ENCODE measurements at places on chromosomes 11 and 22.

DNA sequence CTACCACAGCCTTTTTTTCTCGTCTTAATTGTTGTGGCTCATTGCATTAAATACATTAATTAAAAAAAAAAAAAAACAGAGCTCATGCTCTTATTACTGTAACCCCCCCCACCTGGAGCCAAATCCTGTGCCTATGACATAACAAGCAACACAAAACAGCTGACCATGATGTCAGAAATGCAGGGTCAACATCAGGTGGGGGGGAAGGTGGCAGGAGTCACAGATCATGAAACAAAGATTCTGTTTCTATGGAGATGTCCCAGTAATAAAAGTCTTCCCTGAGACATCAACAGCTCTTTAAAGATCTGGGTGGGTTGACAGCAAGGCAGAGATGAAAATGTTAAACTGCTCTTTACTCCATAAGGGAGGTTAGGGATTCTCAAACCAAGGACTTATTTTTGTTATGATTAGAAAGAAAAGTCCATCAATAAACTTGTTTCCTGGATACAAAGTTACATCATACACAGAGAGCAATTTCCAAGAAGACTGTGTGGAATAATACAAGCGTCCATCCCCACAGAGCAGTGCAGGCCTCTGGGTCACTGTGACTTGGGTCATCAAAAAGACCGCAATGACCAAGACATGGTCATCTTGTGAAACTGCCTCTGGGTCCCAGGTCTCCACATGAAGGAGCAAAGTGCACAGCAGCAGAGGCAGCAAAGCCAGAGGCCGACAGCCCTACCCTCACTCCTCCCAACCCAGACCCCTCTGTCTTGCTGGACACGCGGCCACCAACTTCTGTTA is 42.7 kb upstream of the CYP2D6 start:
- DNase-seq, result no peak

- DNase-seq, result no peak
These were observed 379 bp upstream of the RAB38 start for GRCh38 chr11:88175569-88176075.

- DNase-seq, result no peak
These were observed 624 bp downstream of the TMEM41B start for GRCh38 chr11:9313648-9314290.

DNA sequence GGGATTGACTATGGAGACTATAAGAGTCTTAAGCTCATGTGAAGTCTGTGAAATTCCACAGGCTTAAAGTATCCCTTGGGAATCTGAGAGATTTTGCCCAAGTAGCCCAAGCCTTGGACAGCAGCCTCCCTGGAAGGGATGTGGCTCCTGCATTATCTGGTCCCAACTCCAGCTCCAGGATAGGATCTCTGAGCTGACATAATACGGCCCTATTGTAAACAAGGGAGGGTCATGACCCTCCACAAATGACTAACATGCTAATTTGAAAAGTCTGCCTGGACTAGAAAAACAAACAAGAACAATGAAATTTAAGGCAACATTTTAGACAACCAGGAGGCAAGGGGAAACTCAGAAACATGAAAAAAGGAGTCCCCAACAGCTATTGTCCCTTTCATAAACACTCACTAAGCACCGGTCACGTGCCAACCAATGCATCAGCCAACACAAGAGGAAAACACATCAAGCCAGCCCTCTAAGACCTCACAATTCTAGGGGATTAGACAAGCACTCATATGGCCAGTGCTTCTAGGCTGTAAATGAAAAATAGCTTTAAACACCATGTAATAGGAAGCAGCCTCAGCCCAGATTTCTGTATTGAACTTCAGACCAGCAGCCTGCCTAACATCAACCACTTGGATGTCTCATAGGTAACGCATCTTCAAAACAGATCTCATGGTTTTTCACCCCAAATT is 101.2 kb upstream of the TIMP3 start:
- DNase-seq, result no peak

- no peak for DNase-seq
These were observed 2.5 kb downstream of the USP2 start for GRCh38 chr11:119378851-119379465.

DNA sequence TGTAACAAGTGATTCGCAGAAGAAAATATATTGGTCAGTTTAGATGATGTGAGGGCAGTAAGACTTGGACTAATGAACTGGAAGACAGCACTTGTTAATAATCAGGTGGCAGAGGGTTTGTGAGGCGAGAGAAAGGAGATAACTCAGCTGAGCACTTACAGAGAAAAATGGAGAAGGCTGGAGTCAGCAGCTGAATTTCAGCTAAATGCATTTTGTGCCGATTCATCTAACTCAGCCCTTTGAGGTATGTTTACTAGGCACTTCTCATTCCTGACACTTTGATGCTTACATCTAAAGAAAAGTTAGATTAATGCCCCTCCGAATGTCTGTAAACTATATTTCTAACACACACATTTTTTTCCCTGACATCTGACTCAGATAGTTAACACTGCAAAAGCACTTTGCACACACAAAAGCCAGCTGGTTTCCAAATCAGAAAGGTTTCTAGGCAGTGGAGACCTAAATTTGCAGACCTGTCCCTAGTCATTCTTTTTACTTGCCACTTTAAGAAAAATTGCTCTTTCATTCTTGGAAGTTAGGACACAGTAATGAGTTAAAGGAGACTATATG is 859.5 kb upstream of the CCDC90B start:
- no peak for DNase-seq

GRCh38 chr11:45412051-45412471 is 125.9 kb upstream of the SYT13 start:
- DNase-seq, result no peak

DNA sequence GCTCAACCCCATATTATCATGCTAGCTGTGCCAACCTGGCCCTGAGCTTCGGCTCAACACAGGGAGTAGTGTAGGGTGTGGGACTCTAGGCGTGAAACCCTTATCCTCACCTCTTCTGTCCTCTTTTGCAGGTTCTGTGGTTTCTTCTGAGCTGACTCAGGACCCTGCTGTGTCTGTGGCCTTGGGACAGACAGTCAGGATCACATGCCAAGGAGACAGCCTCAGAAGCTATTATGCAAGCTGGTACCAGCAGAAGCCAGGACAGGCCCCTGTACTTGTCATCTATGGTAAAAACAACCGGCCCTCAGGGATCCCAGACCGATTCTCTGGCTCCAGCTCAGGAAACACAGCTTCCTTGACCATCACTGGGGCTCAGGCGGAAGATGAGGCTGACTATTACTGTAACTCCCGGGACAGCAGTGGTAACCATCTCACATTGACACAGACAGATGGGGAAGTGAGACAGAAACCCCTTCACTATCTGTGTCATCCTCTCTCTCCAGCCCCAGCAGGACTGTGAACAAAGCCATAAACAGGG is 76.4 kb downstream of the GGTLC2 start:
- DNase-seq, result no peak

GRCh38 chr11:15035283-15035682 is 38.1 kb upstream of the CALCB start:
- no peak for DNase-seq
